Fibroblast of skin of scalp (primary cell): ENCODE measurements at places on chromosomes 12 and 14.
A peak's percentile ranks its signal among the peaks of the same experiment; 100 is the strongest.

DNA sequence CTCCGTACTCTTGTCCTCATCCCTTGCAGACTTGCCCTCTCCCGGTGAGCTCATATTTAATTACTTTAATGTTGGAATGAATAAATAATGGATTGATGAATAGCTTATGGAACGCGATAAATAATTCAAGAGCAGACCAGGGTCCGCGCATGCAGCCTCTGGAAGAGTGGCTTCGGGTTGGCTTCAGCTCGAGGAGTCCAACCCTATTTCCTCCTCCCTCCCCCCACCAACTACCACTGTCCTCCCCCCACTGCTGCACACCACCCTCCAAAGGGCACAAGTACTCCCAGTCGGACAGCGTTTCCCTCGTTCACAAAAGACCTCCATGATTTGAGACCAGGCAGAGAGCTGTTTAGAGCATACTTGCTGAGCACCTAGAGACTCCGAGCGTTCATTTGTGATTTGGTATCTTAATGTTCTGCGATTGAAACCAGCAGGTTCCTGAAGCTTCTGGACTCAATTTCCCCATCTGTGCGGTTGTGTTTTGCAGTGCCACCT lies 647 bp upstream of the SIX1 start:
- DNase-seq, result peak; percentile 36

GRCh38 chr14:81728447-81728846 lies 194.8 kb upstream of the SEL1L start:
- no peak for DNase-seq

DNA sequence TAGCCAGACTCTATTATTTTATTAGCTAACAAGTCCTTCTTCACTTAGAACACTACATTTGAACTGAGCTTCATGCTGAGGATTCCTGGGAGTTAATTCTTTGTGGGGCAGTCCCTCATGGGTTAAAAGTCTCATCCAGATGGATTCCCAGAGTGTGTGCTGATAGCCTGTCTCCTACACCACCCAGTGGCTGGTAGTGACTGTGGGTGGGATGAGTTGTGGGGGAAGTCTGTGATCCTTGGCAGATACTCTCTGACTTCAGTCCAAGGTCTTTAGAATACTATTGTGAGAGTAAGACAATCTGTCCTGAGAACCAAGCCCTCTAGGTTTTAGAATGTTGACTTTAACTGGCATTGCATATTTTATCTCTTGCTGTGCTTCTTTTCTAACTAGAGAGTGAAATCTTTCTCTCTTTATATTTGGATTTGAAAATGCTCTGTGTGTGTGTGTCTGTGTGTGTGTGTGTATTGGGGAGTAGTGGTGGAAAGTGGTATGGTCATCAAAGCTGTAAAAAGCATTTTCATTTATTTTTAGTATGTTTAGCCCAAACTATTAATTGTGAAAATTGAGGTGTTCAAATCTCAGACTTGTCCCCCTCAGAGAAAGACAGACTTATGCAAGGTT lies 37.3 kb downstream of the AKAP6 start:
- peak; percentile 90 for DNase-seq

DNA sequence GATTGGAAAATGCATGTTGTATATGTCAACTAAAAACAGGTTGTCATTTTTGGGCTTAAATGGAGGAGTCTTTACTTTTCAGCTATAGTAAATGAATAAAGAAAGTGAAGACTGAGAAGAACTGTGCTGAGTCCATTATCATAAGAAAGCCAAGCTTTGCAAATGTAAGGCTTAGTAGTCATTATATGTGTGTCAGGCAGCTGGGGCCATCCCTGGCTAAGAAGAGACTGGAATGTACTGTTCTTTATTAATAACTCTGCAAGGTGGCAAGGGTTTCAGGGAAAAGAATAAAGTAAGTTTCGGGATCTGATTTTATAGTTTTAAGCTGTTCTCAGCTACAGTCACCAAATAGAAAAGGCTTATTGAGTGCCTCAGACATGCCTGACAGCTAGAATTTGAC lies 48.7 kb downstream of the SRGAP1 start:
- no peak for DNase-seq

- DNase-seq, result peak; percentile 54
Observed at GRCh38 chr12:108811411-108812180, 45.8 kb downstream of the SSH1 start.

DNA sequence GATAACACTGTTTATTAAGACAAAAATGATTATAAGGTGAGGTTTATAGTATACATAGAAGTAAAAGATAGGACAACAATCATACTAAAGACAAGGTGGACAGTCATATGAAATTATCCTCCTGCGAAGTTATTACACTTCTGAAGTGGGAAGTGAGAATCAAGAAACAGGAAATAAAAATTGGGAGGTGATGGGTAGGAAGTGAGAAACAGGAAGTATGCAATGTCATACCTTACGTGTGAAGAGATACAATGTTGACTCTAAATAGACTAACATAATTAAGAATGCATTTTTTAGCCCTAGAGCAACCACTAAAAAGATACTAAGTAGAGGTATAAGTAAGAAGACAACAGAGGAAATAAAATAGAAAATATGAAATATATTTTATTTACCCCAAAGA lies 43.7 kb downstream of the GRIN2B start:
- no peak for DNase-seq

DNA sequence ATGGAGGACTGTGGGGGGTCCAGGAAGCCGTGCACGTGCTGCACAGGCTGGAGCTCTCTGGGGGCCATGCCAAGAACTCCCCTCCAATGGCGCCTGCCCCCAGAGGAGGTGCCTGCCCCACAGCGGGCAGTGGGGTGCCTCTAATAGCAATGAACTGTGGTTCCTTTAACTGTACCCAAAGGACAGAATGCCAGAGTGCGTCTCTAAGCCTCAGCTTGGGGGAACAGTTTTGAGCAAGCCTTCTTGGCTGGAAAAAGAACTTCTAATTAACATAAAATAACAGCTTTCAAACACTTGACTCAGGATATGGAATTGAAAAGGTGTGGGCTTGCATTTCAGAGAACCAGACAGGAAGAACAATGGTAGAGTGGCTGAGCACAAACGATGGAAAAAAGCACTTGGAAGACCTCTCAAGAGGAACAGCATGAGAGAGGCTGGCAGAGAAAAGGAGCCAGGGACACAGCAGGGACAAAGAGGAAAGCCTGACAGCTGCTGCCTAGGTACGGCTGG lies 195.6 kb downstream of the TTC7B start:
- no peak for DNase-seq

- DNase-seq, result no peak
Observed at GRCh38 chr14:35287431-35288013, 4.7 kb upstream of the PSMA6 start.

DNA sequence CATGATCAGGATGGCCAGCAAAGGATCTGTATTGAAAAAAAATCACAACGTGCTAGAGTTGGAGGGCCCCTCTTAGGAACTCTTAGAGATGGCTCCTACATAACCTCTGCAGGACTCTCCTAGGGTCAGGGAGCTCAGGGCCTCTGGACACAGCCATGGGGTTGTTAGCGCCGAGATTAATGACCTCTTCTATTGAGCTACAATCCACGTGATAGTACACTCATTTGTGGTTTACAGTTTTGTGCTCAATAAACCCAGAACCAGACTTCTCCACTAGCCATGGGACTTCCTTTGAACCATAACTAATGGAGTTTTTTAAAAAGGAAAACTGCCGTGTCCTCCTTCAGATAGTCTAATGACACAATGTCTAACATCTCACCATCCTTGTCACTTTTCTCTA lies 29.6 kb upstream of the HDAC7 start:
- DNase-seq, result no peak

DNA sequence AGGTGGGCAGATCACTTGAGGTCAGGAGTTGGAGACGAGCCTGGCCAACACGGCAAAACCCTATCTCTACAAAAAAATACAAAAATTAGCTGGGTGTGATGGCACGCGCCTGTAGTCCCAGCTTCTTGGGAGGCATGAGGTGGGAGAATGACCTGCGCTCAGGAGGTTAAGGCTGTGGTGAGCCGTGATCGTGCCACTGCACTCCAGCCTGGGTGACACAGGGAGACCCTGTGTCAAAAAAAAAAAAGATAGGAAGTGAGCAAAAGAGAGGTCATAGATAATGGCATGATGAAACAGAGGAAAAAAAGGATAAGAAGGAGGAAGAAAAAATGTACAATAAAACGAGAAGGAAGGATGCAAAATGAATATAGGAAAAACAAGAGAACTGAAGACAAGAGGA lies 159.5 kb downstream of the ETV6 start:
- no peak for DNase-seq

GRCh38 chr14:94180655-94181271 lies 6.6 kb downstream of the PPP4R4 start:
- peak; percentile 50 for DNase-seq

DNA sequence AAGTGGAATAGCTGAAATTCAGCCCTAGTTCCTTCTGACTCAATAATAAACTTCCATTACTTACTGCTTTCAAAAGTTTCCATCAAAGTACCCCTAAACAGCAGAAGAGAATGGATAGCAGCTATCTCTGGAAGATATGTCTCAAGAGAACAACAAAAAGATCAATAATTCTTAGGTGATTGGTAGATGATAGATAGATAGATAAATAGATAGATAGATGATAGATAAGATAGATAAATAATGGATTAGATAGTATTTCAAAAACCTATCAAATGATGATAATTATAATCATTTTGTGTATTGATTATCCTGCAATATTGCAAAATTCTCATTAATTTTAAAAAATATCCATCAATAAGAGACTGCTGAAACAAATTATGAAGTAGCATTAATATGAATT lies 97.4 kb upstream of the CCND2 start:
- DNase-seq, result no peak

DNA sequence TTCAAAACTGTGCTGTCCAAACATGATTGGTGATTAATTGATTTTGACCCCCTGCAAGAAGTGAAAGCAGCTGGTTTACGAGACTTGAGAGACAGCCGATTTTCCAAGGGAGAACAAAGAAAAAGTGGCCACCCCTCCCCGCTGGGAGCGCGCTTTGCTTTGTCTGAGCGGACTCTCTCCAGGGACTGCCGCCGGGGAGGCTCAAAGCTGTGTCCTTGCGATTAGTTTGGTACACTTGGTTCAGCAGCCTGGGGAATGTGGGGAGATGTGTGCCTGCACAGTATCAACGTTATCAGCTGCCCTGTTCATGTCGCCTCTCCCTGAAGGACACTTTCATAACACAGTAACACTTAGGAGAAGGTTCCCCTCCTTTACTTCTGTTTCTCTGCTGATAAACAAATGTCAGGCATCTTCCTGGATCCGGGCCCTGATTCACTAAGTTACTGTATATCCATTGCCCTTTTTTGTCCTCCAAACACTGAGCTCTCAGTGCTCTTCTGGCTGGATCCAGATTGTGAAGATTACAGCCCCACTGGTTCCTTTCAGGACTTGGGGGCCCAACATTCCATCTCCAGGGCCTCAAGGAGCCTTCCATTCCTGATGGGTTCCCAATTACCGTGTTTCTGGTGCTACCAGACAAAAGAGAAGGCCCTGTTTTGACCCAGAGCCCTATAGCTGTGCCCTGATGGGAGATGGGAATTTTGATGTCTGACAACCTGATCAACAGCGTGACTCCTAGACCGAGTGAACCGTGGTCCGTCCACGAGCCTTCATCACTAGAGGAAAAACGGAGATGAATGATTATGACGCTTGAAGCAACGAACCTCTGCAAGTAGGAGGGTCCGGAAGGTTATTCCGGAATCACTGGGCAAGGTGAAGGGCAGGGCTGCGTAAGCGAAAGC lies 31.7 kb upstream of the TUBA1C start:
- DNase-seq, result peak; percentile 57

GRCh38 chr14:32166029-32166428 lies 35.8 kb upstream of the RNU6-7 start:
- no peak for DNase-seq

- no peak for DNase-seq
Observed at GRCh38 chr14:67505254-67505653, 16.7 kb upstream of the TMEM229B start.

DNA sequence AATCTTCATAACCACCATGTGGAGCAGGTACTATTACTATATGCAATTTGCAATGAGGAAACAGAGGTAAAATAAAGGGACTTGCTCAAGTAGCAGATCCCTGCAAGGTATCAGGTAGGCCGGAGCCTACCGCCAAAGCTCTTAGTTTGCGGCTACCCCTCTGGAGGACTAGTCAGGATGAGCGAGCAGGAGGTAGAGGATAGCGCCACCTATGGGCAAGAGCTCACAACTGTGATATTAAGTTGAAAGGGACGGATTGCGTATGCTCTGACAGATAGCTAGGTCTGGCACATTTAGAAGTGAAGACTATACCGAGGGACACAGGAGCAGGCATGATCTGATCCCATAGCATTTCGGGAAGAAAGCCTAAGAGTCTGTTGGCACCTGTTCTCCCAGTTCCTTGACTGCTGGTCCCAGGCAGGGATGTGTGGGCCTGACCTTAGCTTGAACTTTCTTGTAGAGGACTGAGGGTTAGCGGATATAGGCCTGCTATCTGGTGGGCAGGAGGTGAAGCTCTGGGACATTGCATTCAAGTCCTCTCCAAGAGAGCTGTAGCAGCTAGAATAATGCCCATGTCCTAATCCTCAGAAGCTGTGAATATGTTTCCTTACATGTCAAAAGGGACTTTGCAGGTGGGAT lies 48.0 kb downstream of the SLC17A8 start:
- peak; percentile 42 for DNase-seq

DNA sequence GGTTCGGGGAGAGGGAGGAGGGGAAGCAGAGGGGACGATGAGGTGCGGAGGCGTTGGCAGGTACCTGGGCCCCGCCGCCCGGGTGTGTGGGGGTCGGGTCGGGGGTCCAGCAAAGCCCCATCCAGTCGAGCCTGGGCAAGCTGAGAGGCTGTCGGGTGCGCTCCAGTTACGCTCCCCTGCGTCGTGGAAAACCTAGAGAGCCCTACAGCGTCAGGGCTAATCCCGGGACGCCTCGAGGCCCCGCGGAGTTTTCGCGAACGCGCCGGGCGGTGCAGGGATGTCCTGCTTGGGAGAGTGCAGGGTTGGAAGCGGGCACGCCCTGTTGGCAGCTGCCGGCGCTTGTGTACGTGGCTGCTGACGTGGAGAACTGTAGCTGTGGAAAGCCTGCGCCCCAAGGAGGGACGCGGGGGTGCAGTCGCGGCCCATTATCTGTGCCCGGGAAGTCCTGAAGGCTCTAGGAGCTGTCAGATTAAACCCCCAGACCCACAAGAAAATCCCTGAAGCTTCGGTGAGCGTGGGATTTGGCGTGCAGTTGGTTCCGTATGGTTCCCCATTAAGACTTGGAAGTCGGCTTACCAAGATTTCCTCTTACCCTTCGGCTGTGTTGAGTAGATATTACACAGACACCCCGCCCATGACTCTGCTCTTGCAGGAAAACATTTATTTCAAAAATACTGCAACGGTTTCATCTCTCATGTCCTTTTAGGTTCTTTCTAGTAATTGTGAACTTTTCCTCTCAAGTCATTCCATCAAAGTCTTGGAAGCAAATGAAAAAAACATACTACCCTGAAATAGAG lies 11.3 kb upstream of the SLC38A2 start:
- peak; percentile 94 for DNase-seq
